Calu3 (cell line): ENCODE measurements at places on chromosomes 7 and 10.

DNA sequence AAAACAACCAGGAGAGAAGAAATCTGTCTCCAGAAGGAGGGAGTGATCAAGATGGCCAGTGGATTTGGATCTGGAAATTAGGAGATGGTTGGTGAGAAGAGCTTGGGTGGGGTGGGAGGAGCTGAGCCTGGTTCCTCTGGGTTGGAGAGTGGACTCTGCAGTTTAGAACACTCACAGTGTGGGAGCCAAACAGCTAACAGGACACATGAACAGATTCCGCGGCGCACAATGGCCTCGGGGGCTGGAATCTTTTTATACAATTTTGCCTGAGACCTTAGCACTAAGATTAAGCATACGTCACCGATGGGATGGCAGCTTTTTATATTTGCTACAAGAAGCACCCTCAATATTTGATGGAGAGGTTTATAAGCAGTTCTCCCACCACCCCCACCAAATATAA is 2.9 kb downstream of the ECHDC3 start:
- no peak for DNase-seq

- DNase-seq, result no peak
Observed at GRCh38 chr10:4658777-4659176, 167.2 kb upstream of the AKR1E2 start.

GRCh38 chr7:121753944-121754343 is 119.0 kb upstream of the PTPRZ1 start:
- no peak for DNase-seq

DNA sequence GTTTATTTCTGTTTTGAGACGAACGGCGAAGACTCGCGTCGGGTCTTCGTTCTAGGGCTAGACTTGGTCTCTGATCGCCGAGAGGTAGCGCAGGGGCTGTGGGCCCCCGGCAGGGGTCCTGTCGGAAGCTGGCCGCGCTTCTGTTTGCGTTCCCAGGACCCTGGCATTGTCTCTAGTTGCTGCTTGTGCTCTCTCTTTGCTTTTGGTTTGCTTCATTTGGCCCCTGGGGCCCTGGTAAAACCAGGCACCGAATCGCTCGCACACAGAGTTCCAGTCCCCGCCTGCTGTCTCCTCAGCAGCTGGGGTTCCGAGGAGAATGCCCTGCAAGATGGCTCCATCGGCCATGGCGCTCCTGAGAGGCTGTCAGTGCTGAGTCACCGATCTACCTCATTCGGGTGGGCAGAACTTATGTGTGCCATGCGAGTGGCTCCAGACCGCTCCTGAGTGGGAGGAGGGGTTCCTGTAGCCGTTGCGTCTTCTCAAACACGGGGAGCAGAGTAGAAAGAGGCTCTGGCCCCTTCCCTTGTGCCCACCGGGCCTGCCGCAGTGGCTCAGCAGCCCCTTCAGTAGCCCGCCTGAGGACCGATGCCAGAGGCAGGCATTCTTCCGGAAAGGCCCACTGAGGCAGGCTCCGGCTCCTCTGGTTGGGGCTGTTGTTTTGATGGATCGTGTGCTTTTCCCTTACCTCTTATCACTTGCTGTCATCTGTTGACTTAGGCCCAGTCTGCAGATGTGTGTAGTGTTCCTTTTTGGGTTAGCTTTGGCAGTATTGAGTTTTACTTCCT is 826 bp downstream of the CHPF2 start:
- DNase-seq, result peak; percentile 46

- DNase-seq, result no peak
Observed at GRCh38 chr10:123854498-123854897, 37.1 kb downstream of the CPXM2 start.

GRCh38 chr7:135748770-135749169 is at the start of gene FAM180A:
TSS of gene FAM180A (minus strand) at chr7:135748813. CDS start at chr7:135748580, 233 bp downstream.
- no peak for DNase-seq

GRCh38 chr10:77524281-77524711 is 113.3 kb downstream of the KCNMA1 start:
- no peak for DNase-seq

DNA sequence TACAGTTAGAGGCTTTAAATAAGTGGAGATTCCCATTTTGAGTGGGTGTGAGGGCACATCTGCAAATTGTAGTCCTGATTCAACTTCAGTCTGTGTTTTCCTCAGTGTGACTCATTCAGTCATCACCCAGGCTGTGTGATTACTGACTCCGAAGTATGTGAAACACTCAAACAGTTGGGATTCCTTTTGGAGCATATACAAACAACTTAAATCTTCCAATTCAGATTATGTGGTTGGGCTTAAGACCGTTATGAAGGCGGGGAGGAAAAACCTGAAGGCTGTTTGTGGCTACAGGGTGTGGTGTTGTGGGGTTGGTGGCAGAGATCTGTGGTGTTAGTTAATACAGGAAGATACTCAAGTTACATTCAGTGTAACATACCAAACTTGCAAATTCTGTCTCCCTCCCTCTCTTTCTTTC is 259.7 kb upstream of the FERD3L start:
- peak; percentile 40 for DNase-seq

GRCh38 chr7:87598234-87599009 is 2.3 kb downstream of the ABCB1 start:
- DNase-seq, result no peak

DNA sequence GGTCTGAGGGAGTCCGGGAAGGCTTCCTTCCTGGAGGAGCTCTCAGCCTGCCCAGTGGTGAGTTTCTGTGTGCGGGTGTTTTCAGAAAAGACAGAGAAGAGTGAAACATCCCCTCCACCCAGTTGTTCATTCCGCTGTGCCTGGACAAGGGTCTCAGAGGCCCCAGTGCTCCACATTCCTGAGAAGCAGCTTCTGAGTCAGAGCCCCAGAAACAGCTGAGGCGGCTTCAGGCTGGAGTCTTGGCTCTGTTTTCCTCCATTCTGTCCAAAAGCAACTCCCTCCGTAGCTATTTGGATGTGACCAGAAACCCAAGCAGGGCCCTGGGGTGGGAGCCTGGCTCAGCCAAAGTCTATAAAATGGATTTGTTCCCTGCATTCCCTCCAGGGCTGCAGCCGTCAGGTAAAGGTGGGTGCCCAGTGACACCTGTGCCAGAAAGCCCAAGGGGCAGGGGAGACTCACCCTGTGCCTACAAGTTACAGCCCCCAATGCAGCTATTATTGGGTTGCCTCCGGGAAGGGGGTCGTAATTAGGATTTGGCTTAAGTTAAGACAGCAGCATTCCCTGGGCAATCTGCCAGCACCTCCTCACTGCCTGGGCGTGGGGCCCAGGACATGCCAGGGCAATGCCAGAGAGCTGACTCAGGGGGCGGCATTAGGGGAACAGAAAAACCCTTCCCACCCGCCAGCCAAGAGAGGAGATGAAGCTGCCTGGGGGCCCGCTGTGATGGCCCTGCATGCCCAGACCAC is 13.1 kb upstream of the CAMK2G start:
- peak; percentile 94 for DNase-seq

GRCh38 chr7:100171840-100172239 is 3.4 kb upstream of the GAL3ST4 start:
- DNase-seq, result no peak

DNA sequence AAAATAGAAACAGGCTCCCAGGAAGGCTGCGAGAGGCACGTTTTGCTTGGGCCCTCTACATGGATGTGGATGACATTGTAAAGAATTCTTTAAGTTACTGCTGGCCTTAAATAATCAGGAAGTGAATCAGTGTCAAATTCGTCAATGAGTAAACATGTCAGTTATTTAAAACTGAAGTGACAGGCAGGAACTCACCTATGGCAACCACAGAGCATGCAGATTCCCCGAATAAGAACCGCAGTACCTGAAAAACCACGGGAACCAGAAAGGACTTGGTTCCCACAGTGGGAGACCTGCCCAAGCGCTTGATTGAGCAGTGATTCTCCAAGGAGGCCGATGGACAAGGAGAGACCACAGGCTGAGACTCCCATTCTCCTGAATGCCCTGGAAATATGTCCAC is 351.2 kb upstream of the AKR1E2 start:
- no peak for DNase-seq

DNA sequence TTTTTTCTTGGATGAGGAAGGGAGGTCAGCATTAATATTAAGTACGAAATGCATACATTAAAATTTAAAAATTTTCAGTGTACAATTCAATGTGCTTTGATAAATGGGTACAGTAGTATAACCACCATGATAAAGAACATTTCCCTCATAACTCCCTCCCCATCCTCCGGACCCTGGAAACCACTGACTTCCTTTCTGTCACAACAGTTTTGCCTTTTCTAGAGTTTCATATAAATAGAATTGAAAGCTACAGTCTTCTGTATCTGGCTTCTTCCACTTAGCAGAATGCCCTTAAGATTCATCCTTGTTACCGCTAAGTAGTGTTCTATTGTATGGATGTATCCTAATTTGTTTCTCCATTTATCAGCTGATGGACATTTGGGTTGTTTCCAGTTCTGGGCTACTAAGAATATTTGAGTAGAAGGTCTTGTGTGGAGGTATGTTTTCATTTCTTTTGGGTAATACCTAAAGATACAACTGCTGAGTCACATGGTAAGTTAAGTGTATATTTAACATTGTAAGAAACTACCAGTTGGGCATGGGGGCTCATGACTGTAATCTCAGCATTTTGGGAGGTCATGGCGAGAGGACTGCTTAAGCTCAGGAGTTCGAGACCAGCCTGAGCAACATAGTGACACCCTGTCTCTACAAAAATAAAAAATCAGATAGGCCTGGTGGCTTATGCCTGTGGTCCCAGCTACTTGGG is 30.8 kb downstream of the ABI1 start:
- DNase-seq, result no peak

DNA sequence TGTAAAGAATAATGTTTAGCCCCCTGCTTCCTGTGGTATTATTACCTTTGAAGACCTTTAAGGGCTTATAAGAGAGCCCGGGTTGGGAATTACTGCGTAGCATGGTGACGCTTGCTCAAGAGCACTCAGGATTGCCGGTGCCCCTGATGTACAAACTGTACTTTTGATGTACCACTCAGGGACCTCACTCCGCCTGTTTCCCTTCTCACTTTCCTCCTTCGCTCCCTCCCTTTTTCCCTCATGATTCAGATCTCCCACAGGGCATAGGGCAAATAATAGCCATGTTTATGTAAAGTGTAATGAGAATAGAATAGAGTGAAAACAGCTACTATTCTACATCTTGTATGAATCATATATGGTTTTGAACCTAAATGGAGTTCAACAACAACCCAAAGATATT is 77.8 kb upstream of the PDCD4 start:
- no peak for DNase-seq

DNA sequence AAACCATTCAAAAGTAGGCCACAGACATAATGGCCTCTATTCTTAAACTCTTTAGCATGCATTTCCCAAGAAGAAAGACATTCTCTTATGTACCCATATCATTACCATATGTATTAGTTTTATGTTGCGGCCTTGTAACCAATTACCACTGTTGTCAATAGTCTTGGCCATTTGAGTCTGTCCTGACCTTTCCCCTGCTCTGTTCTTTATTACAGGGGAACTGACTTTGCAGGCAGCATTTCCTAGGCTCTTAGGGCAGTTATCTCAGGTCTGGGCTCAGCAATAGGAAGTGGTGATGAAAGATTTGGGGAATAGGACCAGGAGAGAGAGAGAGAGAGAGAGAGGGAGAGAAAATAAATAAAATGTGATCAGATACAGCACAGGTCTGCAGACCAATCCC is 194.5 kb upstream of the LRGUK start:
- no peak for DNase-seq
